Posterior vena cava (tissue), 2 donors: ENCODE measurements at places on chromosomes 3 and 15. TPM values are rescaled to one million over a fixed set of nuclear protein-coding genes. Genes with fewer than 3 reads are reported as not detected.

The NPAP1 gene
- total RNA-seq: not detected

The CKMT1A gene
- total RNA-seq: not detected

The MGLL gene
- 216 TPM for total RNA-seq

The RPS27L gene
- 160 TPM for total RNA-seq

The SYNPR gene
- total RNA-seq: not detected

The GAP43 gene
- 0.60 TPM for total RNA-seq

The PLA1A gene
- 2.7 TPM for total RNA-seq

The VWA5B2 gene
- not detected for total RNA-seq

The OR5H14 gene
- total RNA-seq: not detected

The ROPN1 gene
- not detected for total RNA-seq

GRCh38 chr3:10715886-10716285, 100.1 kb upstream of the SLC6A11 start:
- no peak for DNase-seq

DNA sequence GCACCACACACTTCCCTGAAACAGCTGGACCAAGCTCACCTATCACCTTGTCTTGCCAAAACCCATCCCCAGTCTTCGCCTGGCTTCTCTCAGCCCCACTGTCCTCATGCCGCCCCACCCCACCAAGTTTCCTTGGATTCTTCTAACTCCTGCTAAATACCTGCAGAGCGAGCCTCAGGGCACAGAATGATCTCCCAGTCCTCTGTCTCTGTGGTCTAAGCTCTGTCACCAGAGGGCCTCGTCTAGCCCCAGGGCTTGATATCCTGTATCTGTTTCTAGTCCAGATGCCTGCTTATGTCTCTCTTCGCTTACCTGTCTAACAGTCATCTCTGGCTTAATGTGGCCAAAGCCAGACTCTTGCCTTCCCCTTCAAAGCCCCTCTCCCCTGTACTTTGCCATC, 9.7 kb downstream of the CCDC12 start:
- DNase-seq: peak; percentile 49

- no peak for DNase-seq
Measured at GRCh38 chr3:23402728-23403492, 199.8 kb downstream of the UBE2E2 start.

GRCh38 chr3:50345008-50345407, 524 bp downstream of the ZMYND10 start:
- no peak for DNase-seq

DNA sequence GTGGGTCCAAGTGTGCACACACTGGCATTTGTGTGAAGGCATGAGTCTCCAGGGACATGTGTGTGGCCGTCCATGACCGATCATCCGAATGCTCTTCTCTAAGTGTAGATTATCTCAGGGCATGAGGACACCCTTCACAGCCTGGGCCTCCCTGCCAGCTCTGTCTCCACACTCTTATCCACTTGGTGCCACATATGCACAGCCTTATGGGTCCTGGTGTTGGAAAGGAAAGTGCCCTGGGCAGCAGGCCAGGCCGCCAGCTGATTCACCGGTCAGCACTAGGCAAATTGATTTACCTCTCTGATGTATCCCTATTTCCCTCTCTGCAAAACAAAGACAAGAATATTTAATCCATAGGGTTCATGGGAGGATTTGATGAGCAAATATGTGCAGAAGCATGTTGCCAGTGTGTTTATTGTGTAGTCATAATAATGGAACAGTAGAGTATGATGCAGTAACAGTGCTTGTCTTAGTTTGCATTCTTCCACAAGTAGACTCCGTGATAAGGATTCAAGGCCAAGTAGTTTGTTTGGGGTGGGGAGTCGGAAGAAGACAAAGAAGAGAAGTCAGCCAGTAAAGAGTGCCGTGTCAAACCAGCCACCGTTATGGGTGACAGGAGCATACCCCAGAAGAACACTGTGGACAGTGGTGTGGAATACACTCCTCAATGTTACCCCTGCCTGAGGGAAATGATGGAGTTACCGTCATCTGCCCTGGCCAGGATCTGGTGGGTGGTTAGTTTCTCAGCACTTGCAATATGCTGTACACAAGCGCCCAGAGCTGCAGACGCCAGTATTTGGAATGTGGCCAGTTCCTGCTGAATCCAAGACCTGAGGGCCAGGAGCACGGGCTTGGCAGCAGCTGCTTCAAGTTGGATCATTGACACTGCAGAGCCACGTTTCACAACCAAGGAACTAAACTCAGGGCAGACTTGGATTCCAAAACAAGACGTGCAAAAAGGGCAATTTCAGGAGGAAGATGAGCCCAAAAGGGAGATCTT, 85.1 kb downstream of the MTHFS start:
- DNase-seq: peak; percentile 88

GRCh38 chr3:6260551-6261191, 600.2 kb upstream of the GRM7 start:
- no peak for DNase-seq

DNA sequence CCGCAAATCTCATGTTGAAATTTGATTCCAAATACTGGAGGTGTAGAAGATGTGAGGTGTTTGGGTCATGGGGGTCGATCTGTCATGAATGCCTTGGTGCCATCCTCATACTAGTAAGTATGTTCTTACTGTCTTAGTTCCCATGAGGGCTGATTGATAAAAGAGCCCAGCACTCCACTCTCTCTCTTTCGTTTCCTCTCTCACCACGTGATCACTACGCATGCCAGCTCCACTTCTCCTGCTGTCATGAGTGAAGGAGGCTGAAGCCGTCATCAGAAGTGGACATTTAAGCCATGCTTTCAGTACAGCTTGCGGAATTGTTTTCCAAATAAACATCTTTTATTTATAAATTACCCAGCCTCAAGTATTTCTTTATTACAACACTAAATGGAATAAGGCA, 6.1 kb downstream of the OR5H15 start:
- DNase-seq: no peak

DNA sequence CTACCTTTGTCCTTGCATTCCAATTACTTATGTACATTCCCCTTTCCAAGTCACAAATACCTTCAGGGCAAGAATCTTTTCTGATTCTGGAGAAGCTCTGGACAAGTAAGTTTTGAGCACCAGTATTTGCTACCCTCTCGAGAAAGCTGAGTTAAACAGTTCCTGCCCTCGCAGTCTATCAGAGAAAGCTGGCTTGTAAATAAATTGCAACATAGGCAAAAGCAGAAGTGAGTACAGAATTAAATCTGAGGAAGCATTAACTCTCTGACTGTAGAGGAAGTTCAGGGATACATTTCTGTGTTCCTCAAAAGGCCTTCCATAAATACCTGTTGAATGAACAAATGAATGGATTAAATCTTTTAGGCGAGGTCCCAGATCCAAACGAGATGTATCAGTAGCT, 1.2 kb downstream of the OSBPL11 start:
- no peak for DNase-seq

- no peak for DNase-seq
Measured at GRCh38 chr3:152384412-152384811, 115.7 kb downstream of the MBNL1 start.

DNA sequence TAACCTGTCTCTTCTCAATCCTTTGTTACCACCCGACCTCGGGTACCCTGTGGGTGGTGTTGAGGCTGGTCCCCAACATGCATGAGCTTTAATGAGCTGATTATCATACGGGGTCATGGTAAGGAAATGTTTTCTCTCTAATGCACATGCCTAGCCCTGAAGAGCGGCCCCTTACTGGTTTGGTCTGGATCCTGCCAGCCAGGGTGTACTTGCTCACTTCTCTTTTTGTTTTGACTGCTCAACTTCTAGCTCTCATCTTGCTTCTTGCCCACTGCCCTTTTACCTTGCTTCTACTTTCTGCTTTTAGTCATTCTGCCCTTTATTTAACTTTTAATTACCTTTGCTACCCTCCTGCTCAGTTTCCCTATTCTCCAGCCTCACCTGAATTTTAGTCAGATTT, 44.3 kb upstream of the ACAD9 start:
- DNase-seq: no peak

- no peak for DNase-seq
Measured at GRCh38 chr15:77474310-77474988, 53.8 kb downstream of the HMG20A start.

DNA sequence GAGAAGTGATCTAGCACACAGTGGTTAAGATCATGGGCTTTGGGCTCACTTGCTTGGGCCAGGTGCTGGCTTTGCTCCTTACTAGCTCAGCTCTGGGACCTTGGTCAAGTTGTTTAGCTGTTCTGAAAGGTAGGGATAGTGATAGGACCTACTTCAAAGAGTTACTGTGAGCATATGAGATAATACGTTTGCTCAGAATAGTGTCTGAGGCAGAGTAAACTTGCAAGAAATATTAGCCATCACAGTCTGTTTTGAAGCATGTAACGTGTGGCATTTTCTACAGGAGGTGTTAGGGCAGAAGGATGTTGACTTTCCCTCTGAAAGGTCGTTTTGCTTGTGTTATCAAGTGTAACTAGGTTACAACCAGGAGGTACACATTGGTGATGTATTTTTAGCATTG, 34.5 kb upstream of the NFKBIZ start:
- DNase-seq: no peak
